ENCODE measurements at places on chromosomes 7 and 10. TPM values are rescaled to one million over a fixed set of nuclear protein-coding genes. Genes with fewer than 3 reads are reported as not detected.

DNA sequence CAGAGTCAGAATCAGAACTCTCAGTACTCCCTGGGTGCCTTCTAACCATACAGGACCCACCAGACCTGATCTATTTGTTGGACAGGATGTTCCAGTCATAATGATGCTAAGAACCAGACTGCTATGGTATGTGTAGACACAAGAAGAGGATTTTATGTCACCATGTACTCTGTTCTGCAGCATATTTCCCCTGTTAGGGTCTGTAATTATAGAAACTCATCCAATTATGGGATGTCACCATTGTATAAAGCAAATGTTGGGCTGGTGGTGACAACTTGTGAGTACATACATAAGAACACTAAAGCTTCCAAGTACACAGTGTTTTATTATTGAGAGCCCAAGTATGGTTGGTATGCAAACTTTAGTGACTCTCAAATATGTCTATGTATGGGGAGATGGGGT, 67.1 kb upstream of the AGBL3 start:
- no peak for DNase-seq

The GIMAP4 gene
- 24.0 TPM for polyA plus RNA-seq

The FKBP6 gene
- 0.27 TPM for polyA plus RNA-seq

The HOXA4 gene
- 23.6 TPM for polyA plus RNA-seq

The IPMK gene
- 7.6 TPM for polyA plus RNA-seq

The LCOR gene
- 31.1 TPM for polyA plus RNA-seq
